ENCODE measurements at places on chromosomes 16 and 17. TPM values are rescaled to one million over a fixed set of nuclear protein-coding genes. Genes with fewer than 3 reads are reported as not detected.

DNA sequence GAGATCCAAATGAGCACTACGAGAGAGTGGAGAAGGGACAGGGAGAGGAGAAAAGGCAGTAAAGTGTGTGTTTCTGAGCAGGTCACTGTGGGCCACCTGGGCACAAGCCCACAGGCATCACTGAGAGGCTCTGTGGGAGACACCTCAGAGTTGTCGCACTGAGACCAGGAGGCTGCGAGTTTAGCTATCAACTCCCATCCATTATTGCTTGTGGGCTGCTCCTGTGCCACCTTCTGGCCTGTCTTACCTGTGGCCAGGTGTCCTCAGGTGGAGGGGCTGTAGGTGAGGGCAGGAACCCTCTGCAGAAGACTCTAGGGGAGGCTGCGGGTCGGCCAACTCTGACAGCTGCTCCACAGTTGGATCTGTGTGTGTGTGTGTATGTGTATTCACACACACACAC, 2.5 kb upstream of the PRR29 start:
- peak; percentile 18 for DNase-seq

DNA sequence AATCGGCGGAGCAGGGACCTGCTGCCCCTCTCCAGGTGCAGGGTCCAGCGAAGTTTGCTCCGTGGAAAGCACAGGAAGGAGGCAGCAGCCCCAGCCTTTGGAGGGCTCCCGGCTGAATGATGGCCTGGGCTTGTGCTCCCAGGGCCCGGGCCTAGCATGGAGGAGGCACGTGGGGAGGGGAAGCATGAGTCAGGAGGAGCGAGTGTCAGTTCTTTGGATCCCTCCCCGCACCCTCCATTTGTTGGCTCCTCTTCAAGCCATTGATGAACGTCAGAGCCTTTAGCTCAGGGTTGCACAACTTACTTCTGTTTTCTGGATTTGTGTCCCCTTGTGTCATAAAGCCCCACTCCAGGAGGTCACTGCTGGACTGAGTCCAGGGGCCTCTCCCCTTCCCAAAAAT, 25.8 kb downstream of the TTYH2 start:
- DNase-seq, result peak; percentile 87

- DNase-seq, result no peak
Observed at GRCh38 chr16:66457888-66458287, 30.8 kb downstream of the BEAN1 start.

DNA sequence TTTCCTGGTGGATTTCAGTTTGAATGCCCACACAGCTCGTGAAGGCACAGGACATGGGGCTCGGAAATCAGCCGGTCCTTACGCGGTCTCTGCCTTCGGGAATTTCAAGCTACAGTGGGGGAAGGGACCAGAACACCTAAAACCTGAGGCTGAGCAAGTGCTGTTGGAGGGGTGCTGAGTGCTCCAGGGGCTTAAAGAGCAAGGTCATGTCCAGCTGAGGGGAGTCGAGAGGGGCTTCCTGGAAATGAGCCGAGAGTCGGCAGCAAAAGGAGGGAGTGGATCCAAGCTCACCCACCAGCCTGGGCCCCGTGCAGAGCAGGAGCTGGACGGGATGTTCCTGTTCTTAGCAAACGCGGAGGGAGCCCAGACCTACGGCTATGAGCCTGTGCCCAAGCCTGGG, 73.2 kb upstream of the RPL38 start:
- no peak for DNase-seq

Gene ZPBP2
- total RNA-seq, result not detected

Gene NPIPB6
- 3.3 TPM for total RNA-seq

Gene WWP2
- total RNA-seq, result 135 TPM

Data from aorta (tissue), 5 donors.